ENCODE measurements at places on chromosomes 13 and 19.

- DNase-seq: no peak
These were observed 19.9 kb downstream of the IFNL3 start for GRCh38 chr19:39224910-39225309.

DNA sequence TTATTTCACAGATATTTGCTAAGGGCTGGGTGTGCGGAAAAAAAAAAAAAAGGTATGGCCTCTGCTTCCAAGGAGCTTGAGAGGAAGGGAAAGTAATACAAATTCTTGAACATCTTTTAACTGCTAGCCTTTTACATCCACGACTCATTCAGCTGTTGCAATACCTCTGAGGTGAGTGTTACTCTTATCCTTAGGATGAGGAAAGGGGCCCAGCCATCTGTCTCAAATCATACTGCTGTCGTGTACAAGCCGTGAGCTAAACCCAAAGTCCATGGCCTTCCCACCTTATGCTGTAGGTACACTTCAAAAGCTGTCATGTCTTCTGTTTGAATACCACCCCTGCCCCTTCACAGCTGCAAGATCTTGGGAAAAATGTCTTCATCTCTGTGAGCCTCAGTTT, 146.8 kb downstream of the KCNRG start:
- DNase-seq: no peak

DNA sequence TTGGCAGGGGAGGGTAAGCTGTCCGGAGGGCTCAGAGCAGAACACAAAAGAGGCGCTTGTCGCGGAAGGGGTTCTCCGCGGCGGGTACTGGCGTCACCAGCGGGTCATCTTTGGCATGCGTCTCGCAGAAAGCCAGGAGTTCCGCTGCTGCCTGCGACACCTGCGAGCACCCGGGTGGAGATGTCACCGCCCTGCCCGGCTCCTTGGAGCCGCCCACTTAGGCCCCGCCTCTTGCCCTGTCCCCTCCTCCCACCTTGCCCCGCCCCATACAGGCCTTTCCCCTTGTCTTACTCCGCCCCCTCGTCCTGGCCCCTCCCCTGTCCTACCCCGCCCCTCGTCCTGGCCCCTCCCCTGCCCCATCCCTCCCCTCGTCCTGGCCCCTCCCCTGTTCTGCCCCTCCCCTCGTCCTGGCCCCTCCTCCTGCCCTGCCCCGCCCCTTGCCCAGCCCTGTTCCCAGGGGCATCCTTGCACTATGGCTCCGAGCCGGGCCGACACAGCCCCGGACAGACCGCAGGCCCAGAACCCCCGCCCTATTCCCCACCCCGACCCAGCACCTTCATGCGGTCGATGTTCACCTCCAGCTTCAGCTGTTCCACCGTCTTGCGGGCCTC, 1.9 kb downstream of the GNG8 start:
- DNase-seq: peak; percentile 96

DNA sequence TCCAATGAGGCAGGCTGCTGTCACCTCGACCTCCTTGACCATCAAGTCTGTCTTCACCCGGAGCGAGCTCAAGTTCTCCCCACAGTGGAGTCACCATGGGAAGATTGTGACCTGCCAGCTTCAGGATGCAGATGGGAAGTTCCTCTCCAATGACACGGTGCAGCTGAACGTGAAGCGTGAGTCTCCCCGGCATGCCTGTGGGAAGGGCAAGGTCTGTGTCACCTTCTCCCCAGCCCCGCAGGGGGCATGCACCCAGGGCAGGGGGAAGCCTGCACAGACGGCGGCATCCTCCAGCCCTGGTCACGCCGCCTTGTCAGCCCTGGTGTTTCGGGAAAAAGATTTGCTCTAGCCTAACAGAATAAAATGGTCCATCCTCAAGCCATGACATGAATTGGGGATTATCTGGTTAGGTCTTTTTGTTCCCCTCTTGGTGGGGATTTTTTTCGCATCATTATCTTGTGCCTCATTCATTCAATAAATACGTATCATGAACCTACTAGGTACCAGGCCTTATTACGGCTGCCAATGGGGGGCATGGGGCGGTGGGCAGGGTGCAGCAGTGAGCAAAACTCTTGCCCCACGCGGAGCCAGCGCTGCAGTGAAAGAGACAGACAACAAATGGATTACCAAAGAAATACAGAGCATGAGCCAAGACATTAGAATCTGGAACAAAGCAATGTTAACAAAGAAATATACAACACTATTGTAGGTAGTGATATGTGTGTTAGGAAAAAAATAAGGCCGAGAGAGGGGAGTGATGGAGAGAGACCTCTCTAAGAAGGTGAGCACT, 7.4 kb downstream of the CD22 start:
- DNase-seq: no peak

GRCh38 chr19:55390461-55390880, 4.7 kb downstream of the RPL28 start:
- DNase-seq: no peak

GRCh38 chr19:38683393-38684077, 36.1 kb downstream of the ACTN4 start:
- peak; percentile 76 for DNase-seq

DNA sequence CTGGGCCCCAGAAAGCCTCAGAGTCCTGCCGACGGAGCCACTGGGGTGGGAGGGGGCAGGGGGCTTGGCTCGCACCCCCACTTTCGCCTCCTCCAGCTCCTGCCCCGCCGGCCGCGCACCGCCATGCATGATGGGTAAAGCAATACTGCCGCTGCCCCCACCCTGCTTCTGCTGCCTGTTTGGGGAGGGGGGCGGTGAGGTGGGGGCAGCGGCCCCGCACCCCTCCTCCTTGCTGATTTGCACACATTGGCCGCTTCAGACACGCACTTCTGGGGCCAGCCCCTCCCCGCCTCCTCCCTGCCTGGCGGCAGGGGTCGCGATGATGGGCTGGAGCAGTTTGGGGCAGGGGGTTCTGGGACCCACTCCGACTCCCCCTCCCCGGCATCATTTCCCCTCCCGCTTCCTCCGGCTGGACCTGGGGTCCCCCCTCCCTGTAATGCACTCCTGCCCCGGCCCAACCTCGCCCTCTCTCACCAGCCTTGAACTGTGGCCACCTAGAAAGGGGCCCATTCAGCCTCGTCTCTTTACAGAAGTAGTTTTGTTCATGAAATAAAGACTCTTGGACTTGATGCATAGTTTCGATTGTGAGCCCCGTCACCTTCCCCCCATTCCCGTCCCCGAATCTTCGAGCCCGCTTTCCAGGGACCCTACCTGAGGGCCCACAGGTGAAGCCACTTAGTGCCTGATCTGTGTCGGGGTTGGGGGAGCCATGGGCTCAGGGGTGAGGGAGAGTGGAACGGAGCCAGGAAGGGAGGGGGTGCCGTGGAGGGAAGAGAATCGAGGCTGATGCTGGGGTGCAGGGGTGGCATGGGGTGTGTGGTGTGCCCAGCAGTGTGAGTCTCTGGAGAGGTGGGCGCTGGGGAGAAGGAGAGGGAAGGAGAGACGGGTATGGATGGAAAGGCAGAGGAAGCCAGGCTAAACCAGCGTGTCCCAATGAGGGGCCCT, 1.4 kb upstream of the HPN start:
- no peak for DNase-seq

- DNase-seq: no peak
These were observed 201.4 kb downstream of the OXGR1 start for GRCh38 chr13:96792736-96793403.

DNA sequence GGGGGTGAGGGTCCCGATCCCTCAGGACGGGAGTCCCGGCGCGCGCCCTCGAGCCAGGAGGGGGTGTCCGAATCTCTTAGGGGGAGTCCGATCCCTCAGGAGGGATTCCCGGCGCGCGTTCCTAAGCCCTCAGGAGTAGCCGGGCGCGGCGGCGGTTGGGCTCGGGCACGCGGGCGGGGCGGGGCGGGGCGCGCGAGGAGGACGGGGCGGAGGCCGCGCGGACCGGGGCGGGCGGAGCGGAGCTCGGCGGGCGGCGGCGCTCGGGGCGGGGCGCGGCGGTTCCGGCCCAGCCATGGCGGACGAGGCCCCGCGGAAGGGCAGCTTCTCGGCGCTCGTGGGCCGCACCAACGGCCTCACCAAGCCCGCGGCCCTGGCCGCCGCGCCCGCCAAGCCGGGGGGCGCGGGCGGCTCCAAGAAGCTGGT, at the start of gene CUL4A:
Gene CUL4A (plus strand): TSS at position 278 of the 423 bp plus-strand sequence. CDS start 15 bp downstream, at position 293.
- peak; percentile 81 for DNase-seq

- DNase-seq: no peak
These were observed 246.1 kb upstream of the MAB21L1 start for GRCh38 chr13:35722458-35723052.

DNA sequence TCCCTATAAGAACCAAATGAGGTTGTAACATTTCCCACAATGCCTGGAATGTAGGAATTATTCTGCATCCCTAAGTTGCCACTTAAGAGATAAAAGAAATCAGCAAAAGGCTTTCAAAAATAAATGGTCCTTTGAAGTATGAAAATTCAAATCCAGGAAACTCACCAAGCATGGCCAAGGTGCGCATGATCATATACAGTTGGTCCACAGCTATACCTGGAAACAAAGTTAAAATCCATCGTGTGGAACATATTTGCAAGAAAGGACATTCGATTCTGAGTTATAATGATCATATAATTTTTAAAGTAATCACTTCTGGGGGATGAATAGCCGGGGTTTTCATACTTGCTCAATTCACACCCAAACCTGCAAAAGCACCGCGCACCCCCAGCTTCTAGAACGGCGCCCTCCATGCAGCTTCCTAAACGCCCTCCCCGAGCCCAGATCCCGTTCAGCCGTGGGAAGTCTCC, 525 bp downstream of the CARS2 start:
- peak; percentile 18 for DNase-seq

DNA sequence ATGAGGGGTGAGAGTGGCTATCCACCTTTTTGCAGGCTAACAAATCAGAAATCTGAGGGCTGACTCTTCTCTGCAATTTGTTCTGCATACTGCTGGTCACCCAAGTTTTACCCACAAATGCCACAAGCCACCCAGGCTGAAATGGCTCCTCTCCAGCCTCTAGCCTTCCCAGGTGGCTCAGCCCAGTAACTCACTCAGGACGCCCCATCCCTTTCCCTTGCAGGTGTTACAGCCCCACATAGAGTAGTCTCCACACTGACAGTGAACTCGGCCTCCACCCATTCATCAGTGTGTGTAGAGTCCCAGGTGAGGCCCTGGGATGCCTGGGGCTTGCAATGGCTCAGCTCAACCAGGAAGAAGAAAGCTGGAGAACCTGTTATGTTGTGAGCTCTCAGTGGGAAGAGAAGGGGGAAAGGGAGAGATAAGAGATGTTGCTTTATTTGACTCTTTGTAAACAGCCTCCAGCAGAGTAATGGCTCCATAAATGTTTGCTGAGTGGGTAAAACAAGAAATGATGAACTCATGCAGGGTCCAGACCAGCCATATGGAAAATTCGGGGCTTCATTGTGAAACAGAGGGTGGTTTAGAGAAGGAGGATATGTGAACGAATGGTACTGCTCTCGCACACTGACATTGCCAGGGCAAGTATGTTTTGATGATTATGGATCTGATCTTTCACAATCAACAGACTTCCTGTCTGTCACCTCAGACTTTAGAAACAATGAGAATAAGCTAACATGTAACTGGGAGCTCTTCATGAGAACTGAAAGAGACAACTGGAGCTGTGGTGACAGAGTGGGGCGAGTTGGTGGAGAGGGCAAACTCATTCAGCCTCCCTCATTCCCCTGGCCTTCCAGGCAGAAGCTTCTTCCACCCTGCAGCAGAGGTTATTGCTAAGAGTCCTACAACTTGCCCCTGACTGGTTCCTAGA, 74.2 kb upstream of the RFC3 start:
- DNase-seq: peak; percentile 43

DNA sequence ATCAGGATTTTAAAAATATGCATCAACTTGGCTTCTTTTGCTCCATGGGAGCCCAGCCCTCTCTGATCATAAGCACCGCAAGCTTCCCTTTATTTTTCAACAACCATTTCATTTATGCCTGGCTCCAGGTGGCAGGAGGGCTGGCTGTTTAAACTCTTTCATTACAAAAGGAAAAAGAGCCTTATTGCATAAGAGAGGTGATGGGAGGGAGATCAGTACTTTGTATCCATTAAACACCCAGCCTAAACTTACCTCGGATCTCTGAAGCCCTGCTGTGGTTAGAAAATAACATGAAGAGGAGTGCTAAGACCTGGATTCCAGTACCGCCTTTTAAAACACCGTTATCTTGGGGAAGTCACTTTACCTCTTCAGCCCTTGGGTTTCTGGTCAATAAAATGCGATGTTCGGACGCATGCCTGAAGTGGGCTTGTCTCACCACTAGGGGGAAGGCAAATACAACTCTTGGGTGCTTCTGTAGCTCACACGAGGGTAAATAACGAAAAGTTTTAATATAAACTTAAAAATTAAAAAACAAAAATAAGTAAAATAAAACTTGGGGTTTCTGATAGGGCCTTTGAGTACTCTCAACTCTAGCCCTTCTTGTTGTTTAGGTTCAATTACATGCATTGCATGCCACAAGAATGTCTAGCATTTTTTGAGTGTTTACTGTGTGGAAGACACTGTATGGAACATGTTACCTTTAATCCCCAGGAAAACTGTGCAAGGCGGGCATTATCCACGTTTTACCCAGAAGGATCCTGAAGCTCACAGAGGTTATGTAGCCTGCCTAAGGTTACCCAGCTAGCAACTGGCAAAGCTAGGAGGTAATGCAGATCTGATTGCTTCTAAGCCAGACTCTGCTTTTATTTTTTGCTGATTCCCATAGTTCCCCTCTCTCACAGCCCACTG, 240.3 kb downstream of the LMO7 start:
- DNase-seq: peak; percentile 75

GRCh38 chr19:53538378-53539109, 599 bp downstream of the ZNF331 start:
- no peak for DNase-seq

GRCh38 chr13:40389081-40389641, 277.3 kb downstream of the FOXO1 start:
- peak; percentile 62 for DNase-seq

DNA sequence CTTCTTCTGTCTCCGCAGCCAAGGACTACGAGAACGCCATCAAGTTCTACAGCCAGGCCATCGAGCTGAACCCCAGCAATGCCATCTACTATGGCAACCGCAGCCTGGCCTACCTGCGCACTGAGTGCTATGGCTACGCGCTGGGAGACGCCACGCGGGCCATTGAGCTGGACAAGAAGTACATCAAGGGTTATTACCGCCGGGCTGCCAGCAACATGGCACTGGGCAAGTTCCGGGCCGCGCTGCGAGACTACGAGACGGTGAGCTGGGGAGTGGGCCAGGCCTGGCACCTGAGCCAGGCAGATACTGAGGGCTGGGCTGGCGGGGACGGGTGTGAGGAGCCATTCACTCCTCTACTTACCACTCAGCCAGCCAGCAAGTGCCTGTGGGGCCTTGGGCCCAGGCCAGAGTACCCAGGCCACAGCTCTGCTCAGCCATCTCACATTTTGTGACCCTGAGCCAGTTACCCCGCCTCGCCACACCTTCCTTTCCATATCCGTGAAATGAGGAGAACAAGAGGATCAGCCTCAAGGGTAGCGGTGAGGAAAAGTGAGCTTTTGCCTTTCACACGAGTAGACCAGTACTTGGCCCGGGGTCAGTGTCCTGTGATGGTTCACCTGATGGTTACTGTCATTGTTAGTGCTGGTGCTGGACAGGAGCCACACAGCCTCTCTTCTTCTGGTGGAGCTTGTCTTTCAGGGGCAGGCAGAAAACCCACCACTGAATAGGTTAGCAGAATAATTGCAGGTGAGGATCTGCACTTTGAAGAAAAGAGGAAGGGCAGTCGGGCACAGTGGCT, 7.0 kb downstream of the PPP5C start:
- DNase-seq: no peak

All from activated CD4-positive, alpha-beta T cell treated with anti-CD3 and anti-CD28 coated beads, Interleukin-2, Interleukin-6, amounts not matched to agents 100 ng/mL and 50 ng/mL, durations not matched to agents 16 hours and 8 hours (primary cell).